ENCODE measurements at places on chromosomes 1 and 21. TPM values are rescaled to one million over a fixed set of nuclear protein-coding genes. Genes with fewer than 3 reads are reported as not detected.

DIRAS3 gene
- 1.6 TPM for polyA plus RNA-seq

FAM131C gene
- polyA plus RNA-seq, result 1.6 TPM

RBM11 gene
- 4.1 TPM for polyA plus RNA-seq

PLD5 gene
- polyA plus RNA-seq, result 1.4 TPM

PLA2G2D gene
- polyA plus RNA-seq, result 0.08 TPM

OTUD7B gene
- 18.7 TPM for polyA plus RNA-seq

OR14K1 gene
- not detected for polyA plus RNA-seq

KIAA0319L gene
- 64.2 TPM for polyA plus RNA-seq

- no peak for DNase-seq
Measured at GRCh38 chr1:84771895-84772294, 81.6 kb upstream of the SSX2IP start.

DNA sequence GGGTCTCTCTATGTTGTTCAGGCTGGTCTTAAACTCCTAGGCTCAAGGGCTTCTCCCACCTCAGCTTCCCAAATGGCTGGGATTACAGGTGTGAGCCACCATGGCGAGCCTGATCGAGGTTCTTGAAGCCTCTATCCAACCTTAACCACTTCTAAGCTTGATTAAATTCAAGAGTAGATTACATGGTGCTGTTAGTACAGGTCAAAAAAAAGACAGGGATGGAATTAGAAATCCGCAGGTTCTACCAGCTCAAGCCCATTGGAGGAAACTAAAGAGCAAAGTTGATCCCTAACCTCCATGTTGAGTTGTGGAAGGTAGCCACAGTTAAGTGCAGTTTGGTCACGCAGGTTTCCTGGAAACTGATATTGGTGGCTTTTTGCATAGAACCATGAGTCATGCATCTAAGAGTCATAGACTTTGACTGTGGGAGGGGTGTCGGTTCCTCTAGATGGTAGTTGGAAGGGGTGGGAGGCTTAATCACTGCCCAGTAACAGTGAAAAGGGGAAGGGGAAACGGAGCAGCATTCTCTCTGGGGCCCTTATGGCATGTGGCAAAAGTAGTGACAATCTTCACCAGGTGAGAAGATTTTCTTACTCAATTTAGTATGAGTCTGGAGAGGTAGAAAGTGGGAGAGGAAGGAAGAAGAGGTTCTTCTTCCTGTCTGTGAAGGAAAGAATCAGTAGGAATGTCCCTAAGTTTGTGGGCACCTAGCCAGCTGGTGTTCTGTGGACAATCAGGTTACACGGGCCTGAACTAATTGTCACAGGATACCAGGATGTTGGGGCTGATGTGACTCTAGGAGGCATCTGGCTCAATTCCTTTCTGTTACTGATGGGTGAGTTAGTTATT is 7.0 kb downstream of the CD53 start:
- DNase-seq, result no peak

DNA sequence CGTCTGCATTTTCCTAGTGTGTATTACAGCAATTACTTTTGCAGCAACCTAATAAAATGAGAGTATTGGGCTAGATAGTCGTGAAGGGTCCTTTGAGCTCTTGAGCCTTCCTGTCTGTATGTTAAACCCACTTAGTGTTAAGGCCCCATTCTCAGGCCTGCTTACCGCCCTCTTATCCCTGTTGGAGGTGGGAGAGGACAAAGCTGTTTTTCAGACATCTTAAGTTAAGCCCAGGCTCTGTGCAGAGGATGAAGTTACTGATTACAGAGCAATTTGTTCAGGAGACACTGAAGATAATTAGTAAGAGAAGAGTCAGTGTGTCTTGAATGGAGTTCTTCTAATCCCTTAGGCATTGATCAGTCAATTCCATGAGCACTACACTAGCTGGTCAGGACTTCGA is 114.6 kb downstream of the UCK2 start:
- DNase-seq, result no peak

- DNase-seq, result no peak
Measured at GRCh38 chr1:164559342-164560051, 513 bp downstream of the PBX1 start.

DNA sequence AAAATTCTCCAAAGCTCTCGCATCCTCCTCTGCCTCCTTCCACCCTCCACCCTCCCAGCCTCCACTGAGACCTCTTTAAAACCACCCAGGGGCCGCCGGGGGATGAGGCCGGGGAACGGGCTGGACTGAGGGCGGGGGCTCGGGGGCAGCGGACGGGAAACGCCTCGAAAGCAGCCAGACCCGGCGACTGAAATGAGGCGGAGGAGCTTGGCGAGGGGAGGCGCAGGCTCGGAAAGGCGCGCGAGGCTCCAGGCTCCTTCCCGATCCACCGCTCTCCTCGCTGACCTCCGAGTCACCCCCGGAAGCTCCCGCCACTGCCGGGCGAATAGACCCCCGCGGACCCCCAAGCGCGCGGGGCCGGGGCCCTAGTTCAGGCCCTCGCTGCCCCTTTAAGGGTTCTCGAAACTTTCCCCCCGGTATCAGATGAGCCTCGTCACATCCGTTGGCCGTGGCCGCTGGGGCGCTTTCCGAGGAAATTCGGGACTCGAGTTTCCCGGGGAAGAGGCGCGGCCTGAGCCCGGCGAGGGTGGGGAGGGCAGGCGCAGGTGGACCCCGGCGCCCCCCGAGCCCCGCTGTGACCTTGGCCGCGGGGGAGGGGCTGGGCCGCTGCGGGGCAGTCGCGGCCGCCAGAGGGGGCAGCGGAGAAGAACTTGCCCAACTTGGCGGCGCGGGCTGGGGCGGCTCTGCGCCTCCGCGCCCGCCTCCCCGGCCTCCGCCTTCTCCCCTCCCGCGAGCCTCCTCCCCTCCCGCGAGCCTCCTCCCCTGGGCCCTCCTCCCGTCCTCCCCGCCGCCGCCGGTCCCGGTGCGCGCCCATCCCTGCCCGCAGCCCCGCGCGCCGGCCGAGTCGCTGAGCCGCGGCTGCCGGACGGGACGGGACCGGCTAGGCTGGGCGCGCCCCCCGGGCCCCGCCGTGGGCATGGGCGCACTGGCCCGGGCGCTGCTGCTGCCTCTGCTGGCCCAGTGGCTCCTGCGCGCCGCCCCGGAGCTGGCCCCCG is at the start of gene BACE2:
Gene BACE2, plus strand, starts transcription at position 813 of the 995 bp plus-strand sequence. Its CDS starts 104 bp downstream, at position 917.
- DNase-seq, result no peak

DNA sequence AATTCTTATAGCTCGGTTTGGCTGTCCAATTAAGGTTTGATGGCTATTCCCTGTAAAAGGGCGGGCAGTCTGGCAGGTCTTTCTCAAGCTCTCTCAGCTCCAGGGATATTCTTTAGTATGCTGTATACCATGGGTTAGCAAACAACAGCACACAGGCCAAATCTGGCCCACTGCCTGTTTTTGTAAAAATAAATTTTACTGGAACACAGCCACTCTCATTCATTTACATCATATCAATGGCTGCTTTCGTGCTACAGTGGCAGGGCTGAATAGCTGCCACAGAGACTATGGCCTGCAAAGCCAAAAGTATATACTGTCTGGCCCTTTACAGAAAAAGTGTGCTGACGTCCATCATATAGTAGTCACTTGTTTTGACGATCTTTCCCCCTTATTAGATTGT is 32.0 kb downstream of the MACO1 start:
- DNase-seq, result no peak

DNA sequence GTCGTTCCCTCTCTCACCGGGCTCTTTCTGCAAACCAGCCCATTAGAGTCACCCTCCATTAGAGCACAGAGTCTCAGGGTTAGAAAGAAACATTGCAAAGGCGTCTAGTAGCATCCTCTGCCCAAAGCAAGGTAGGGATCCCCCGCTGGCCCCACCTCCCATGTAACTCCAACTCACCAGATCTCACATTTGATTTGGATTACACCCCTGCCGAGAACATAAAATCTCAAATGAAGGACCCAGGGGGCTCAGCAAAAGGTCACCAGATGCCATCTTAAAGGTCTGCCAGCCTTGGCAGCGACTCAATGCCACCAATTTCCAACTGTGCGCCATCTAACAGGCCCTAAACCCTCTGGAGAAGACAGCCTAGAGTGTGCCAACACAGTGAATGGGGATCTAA is 14.1 kb downstream of the C1orf87 start:
- no peak for DNase-seq

DNA sequence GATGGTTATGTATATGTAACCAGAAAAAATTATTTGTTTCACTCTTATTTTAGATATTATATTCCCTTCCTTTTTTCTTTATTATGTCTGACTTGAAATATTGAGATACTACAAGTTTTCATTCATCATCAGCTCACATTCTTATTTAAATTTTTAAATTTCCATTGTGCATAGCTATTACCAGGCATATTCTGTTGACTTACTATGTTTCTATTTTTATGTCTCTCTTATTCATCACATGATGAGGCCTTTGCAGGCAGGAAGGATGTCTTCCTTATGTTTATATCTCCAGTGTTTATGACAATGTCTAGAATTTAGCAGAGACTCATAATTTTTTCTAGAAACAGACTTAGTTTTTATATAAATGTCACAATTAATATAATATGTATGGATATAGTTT is 221.9 kb upstream of the KCTD3 start:
- DNase-seq, result no peak

All from right renal cortex interstitium (tissue), 3 donors.